ENCODE measurements at places on chromosomes 6 and 20.

- no peak for DNase-seq
Measured at GRCh38 chr6:13573669-13574110, 711 bp upstream of the SIRT5 start.

GRCh38 chr20:57080796-57081195 is 185.6 kb downstream of the BMP7 start:
- DNase-seq: no peak

- no peak for DNase-seq
Measured at GRCh38 chr6:52741872-52742271, 21.4 kb downstream of the GSTA2 start.

DNA sequence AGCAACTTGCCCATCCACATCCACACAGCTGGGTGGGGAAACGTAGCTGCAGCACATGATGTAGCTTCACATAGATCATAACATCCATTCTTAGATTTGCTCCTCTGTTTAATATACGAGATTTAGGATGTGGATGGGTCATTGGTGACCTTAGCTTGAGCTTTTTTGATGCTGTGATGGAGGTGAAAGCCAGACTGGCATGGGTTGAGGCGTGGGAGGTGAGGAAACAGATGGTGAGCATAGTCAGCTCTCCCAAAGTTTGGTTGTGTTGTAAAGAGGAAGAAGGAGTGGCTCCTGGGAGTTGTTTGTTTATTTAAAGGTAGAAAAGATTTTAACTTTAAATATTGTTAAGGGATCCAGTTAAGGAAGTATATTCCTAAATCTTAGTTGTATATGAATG is 5.3 kb downstream of the ARFGEF2 start:
- no peak for DNase-seq

DNA sequence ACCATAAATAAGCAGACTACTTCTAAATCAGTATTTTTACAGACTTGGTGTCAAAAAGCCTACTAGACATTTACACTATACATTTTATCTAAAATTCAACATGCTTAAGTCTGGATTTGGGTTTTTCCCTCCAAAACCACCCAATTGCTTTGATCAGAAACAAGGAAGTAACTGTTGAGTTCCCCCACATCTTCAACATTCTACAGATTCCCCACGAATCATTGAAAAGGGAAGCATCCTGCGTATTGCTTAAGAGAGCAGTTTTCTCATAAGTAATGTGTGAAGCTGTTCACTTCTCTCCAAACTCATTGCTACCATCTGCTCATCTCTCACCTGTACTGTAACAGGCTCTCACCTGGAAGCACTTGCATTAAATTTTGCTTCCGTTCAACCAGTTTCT is 36.4 kb upstream of the RNF144B start:
- DNase-seq: no peak

Measured in stimulated activated CD4-positive, alpha-beta T cell treated with anti-CD3 and anti-CD28 coated beads, Interleukin-1b, Interleukin-23, amount 100 ng/mL, for 4 hours (primary cell).